T follicular helper cell (primary cell): ENCODE measurements at places on chromosomes 6 and 20.

GRCh38 chr20:39070484-39071231 lies 108.5 kb downstream of the DHX35 start:
- no peak for DNase-seq

DNA sequence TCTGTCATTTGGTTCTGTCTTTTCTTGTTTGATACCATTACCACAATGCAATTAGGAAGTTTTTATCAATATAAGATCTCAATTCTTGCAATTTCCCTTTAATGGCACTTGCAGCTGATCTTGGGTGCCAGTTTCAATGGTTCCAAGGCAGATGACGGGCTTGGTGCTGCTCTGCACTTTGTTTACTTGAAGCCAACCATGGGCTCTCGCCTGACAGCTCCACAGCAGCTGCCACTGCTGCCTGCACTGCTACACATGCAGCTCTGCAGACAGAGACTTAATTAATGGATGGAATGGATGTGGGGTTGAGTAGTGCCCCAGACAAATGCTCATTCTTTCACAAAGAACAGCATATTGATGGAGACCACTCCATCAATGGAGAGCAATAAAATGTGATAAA lies 1024.3 kb upstream of the EPHA7 start:
- no peak for DNase-seq

- DNase-seq: no peak
These were observed 19.3 kb downstream of the MAFB start for GRCh38 chr20:40669692-40670091.

DNA sequence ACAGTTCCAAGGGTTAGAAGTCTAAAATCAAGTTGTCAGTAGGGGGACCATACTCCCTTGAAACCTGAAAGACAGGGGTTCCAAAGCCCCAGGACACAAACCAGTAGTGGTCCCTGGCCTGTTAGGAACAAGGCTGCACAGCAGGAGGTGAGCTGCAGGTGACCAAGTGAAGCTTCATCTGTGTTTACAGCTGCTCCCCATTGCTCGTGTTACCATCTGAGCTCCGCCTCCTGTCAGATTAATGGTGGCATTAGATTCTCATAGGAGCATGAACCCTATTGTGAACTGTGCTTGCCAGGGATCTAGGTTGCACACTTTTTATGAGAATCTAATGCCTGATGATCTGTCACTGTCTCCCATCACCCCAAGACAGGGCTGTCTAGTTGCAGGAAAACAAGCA lies 25.3 kb upstream of the SIM1 start:
- no peak for DNase-seq

DNA sequence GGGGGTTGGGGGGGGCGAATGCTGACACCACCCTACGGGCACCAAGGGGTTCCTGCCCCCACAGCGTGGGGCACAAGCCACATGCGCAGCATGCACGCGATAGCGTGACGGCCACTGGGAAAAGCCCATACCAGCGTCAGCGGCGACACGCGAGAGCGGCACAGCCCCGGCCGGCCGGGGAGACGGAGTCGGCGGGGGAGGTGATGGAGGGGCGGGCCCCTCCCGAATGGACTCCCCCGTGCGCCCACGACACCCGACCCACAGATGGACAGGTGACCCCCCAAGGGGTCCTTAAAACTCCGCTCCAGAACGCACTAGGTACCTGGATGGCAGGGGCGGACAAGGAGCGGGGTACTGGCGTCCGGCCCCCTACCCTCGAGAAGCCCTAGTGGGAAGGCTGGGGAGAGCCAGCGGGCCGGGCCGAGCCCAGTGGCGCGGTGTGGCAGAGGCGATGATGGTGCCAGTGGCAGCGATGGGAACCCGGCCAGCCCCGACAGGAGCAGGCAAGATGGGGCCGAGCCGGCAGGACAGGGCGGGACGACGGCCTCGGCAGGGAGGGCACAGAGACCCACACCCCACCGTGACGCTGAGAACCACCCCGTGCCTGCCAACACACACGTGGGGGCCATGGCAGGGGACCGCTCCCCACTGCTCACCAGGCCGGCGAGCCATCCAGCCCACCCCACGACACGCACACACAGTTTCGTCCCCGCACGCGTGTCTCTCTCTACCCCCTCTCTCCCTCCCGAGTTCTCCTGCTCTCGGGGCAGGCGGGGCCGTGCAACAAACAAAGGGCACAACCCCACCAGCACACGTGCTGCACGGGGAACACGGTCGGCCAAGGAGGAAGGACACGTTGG lies 1959.8 kb upstream of the DEFB115 start:
- no peak for DNase-seq
